ENCODE measurements at places on chromosomes 1 and 21.

DNA sequence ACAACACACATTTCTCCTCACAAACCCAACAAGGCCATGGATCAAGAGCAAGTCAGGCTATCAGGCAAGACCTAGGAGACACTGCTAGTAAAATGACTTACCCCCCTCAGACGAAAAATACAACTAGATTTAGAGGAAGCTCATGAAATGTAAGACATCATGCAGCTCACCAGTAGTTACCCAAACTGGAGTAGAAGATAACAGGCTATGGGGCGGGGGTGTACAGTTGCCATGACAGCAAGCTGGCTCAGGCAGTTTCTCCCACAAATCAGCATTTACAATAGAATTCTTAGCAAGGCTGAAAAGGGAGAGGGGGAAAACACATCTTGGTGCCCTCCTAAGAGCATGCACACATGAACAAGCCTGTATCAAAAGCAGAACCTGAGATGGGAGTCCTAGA is 13.9 kb downstream of the TPM3 start:
- no peak for DNase-seq

DNA sequence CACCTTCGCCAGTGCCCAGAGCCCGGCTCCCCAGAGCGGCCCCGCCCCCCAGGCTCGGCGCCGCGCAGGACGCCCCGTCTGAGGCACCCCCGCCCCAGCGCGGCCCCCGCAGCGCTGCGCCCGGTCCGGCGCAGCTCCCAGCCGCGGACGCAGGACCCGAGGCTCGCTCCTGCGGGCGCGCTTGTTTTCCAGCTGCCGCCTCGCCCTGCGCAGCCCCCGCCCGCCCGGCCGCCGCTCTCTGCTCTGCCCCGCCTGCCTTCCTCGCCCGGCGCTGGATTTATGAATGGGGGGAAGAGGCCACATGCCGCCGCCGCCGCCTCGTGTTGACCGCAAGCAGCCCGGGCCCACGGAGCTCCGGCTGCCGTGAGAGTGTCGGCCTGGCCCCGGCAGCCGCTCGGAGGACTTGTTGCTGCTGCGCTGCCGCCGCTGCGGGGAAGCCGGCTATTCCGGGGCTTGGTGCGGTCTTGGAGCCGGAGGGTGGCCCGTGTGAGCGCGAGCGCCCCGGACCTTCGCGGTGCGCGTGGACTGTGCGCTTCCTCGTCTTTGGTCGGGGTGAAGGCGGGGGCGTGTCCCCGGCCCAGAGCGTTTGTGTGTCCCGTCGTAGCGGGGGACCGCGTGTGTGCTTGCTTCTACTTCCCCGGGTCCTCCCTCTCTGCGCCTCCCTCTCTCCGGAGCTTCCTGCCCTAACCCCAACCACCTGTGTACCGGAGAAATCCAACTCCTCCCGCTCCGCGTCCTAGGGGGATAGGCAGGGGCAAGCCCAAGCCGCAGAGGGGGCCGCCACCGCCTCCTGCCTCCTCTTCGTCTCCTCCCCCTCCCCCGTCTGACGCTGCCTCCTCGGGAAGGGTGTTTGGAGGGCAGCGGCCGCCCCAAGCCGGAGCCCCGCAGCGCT is 736 bp downstream of the KCNC4 start:
- DNase-seq = no peak

DNA sequence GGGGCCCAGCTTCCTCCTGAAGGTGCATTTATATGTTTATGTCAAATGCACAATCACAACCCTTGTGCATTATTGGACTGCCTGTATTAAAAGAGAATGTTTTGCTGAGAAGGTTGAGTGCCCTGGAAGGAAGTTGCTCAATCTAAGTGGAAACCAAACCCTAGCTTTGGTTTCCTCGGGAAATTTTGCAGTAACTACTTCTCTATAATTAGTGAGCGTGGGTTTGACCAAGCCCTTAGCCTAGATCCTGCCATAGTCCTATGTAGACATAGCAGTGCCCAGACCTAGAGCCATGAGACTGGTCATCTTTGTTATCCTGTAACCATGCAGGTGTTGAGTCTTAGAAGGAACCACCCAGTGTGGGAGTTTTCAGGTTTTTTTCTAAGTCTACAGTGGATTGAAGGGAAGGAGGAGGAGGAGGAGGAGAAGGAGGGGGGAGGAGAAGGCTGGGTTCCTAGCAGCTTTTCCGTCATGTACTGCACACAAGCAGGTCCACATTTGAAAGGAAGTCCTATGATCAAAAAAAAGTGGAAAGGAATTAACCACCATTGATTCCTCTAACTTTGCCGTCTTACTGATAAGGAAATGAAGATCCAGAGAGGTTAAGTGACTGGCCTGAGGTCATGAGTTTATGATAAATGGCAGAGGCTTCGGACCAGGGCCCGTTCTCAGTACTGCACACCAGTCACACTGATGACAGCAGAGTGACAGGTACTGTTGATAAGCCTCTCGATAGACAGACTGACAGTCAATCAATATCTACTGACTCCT is 72.2 kb upstream of the LYST start:
- no peak for DNase-seq

DNA sequence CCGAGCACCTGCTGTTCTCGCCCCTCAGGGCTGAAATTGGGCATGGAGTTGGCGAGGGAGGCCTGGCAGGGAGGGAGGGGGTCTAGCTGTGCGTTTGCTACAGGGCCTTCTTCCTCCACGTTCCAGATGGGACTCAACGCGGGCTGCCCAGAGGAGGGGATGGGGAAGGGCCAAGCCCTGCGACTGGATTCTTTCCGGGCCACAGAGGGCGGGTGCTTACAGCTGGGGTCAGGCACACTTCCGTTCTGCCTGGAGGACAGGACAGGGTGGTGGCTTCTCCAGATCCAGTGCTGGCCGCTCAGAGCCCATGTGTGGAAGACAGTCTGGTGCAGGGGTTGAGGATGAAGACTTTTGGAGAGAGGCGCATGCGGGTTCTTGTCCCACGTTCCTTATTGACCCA is 90.0 kb downstream of the EDEM3 start:
- DNase-seq = no peak

GRCh38 chr1:158290321-158290844 is 660 bp downstream of the CD1C start:
- DNase-seq = no peak

GRCh38 chr1:151801846-151802245 is 3.4 kb downstream of the LINGO4 start:
- DNase-seq = no peak

- DNase-seq = no peak
These were observed 1.2 kb upstream of the A3GALT2 start for GRCh38 chr1:33322109-33322508.

DNA sequence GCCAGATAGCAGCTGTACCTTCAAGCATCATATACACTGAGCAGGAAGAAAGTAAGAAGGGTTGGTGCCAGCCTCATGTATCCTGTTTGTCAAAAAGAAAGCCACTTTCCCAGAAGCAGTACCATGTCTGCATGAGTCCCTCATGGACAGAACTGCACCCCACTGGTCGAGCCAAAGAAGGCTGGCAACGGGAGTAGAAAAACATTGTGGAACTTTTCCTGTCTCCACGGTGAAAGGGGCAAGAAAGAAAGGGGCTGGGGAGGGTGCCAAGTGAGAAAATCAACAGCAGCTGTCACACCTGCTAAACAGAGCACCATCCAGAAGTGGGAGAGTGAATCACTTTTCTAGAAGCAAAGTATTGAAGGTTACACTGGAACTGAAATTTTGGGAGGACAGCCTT is 621.7 kb downstream of the LMO4 start:
- no peak for DNase-seq

DNA sequence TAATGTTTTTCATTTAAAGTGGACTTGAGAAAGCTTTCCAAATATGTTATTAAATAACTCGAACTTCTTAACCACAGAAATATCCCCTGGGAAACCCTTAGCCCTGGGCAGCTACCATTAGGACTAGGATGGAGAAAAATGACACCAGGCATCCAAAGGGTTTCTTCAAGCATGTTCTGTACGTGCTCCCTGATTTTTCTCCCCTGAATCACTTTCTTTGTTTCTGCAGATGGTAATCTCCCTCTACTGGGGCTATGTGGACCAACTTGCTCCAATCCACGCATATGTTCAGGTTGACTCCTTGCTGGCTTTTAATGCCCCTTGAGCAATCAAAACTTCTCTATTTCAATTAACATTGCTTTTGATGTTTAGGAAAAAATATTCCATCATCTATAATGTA is 312.7 kb upstream of the C1orf87 start:
- no peak for DNase-seq
